ENCODE measurements at places on chromosomes 6 and 20.

- no peak for DNase-seq
These were observed 10.7 kb upstream of the VEGFA start for GRCh38 chr6:43759136-43759906.

- no peak for DNase-seq
These were observed 197.9 kb upstream of the KCNK16 start for GRCh38 chr6:39520411-39520810.

GRCh38 chr20:38402816-38403215 is 32.3 kb downstream of the SNHG17 start:
- DNase-seq: no peak

DNA sequence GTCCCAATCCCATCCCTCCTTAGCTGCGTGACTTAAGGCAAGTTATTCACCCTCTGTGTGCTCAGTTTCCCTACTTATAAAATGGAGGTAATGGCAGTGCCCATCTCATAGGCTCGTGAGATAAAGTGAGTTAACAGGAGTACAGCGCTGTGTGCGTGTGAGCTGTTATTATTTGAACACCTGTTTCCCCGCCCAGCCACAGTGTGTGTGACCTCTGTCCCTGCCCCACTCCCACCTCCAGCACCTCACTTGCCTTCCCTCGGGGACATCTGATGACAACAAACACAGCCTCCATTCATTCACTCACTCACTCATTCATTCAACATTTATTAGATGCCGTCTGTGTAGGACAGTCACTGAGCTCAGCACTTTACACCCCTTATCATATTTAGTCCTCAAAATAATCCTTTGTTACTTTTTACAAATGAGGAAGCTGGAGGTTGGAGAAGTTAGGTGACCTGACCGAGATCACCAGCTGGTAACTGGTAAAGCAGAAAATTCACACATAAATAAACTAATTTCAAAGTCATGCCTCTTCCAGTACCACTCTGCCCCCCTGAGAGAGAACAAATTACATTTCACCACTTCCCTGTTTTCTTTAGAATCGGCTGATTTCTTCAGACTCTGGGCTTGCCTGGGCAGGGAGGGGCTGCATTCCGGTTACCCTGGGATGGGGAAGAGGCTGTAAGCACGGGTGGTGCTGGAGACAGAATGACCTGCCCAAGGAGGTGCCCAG is 58.6 kb downstream of the CPNE5 start:
- no peak for DNase-seq

- peak; percentile 61 for DNase-seq
These were observed 69.6 kb downstream of the SSR1 start for GRCh38 chr6:7243179-7243981.

DNA sequence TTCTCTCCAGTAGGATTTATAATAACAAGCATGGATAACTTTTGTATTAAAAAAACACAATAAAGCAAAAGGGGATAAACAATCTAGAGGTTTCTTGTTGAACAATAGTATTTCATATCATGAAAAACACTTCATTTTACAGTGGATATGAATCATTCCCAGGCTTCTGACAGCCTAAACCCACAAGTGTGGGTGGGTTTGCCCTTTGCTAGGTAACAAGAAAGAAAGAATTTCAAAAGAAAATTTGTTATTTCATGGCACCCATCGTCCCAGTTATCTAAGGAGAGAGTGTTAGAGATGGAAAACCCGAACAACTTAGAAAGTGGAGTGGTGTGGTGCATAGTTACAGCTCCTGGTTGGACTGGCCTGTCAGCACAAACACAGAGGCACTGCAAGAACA is 76.1 kb upstream of the GPR6 start:
- DNase-seq: no peak

DNA sequence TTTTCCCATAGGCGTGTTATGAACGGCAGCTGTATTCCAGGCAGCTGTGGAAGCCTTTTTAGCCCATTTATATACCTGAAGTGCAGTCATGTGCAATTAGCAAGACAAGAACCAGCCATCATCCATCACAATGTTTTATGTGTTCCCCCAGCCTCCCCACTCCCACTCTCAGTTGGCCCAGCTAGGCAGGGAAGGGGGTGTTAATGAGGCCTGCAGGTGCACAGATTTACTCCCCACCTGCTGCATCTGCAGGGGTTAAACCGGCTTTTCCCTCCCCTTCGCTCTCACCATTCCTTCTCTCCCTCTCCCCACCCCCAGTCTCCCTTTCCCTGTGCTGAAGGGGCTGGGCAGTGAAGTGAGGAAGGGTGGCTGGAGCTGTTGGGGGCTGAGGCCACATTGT is 149.8 kb upstream of the AKAP12 start:
- no peak for DNase-seq

GRCh38 chr20:44869471-44869870 is 16.0 kb upstream of the YWHAB start:
- DNase-seq: no peak

- no peak for DNase-seq
These were observed 15.5 kb downstream of the CYP39A1 start for GRCh38 chr6:46637145-46637544.

DNA sequence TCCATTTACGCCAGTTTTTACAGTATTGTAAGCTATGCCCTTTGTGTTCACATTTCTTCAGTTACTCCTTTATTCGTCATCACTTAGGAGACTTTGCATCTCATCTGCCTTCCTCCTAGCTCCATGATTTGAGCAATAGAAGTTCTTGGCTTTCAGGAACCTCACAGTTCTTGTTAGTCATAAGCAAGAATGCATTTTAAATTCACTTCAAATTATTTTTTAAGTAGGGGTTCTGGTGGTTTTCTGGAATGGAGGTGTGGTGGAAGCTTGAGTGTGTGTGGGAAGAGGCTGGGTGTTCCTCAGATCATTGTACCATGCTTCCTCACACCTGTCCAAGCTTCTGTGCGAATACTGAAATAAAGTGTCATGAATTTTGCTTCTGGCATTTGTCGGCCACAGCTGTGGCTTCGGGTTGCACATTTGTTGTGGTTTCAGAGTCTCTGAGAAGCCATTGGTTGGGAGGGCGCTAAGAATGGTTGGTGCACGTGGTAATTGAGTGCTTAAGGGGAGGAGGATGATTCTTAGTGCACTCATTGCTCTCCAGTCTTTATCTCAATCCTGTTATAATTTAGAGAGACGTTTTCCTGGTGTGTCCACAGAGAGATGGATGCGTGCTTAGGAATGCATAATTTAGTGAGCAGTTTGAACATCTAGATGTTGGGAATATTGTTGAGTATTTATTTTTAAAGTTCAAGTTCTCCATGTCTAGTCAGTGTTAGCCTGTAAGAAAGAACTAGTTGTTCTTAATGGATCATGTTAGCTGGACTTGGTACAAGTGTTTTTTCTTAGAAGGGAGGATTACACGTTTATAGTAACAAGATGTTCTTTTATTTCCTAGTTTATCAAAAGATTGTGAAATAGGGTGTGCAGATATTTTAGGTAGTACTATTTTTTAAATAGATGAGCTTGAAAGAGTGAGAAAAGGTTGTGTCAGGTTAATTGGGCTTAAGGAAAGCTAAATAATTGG is 31.9 kb downstream of the FOXO3 start:
- DNase-seq: no peak

- no peak for DNase-seq
These were observed 47.7 kb upstream of the PLN start for GRCh38 chr6:118500130-118501015.

GRCh38 chr6:112927641-112928320 is 580.7 kb downstream of the RFPL4B start:
- DNase-seq: no peak

- DNase-seq: no peak
These were observed 206.1 kb upstream of the CST7 start for GRCh38 chr20:24742989-24743388.

GRCh38 chr20:57627339-57627738 is 7.1 kb upstream of the ZBP1 start:
- DNase-seq: no peak

GRCh38 chr6:21230536-21230935 is 363.0 kb upstream of the SOX4 start:
- DNase-seq: no peak

GRCh38 chr6:3902871-3903648 is 53.9 kb downstream of the FAM50B start:
- no peak for DNase-seq

- DNase-seq: no peak
These were observed 66.2 kb downstream of the ABHD12 start for GRCh38 chr20:25324412-25324811.

- no peak for DNase-seq
These were observed 18.3 kb downstream of the ARHGAP18 start for GRCh38 chr6:129691709-129692108.

DNA sequence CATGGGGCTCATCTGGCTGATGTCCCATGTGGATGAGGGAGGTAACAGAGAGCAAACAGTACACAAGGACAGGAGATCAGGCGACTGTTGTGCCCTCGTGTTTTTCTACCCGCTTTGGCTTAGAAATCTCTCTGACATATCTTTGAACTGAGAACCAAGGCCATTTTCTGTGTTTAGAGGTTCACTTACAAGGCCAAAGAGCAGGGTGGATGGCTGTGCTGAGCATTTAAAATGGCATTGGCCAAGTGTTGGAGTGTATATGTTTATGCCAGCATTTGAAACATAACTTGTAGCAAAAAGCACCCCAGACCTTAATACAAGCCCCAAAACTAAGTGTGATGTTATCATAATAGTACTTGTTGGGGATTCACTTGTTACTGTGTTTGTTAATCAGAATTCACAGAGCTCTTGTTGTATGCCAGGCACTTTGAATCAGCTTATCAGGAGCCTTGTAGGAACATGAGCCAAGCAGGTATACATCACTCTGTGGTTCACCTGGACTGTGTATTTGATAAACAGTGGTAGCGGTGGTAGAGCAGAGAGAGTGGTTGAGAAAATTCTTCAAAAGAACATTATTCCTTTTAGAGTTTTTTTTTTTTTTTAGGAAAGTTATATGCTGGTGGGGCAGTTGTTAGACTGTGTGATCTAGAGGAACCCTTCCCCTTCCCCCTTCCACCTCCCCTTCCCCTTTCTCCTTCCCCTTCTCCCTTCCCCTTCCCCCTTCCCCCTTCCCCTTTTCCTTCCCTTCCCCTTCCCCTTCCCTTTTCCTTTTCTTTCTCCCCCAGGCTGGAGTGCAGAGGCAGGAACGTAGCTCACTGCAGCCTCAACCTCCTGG is 71.3 kb downstream of the ATRN start:
- no peak for DNase-seq

DNA sequence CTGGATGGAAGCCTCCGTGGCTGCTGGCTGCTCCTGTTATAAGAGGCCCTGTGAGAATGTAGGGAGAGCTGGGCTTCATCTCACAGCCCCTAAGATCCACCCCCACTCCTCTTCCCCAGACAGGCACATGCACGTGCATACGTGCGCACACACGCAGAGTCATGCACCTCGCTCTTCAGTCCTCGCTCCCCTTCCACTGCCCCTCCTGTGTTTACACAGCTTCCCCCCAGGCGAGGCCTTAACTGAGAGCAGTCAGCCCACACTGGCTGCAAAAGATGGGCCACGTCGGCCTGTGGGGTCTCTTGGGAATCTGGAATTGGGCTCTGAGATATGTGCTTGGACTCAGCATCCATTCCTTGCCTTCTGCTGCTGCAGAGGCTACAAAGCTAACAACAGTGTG is 35.2 kb upstream of the MLN start:
- no peak for DNase-seq

DNA sequence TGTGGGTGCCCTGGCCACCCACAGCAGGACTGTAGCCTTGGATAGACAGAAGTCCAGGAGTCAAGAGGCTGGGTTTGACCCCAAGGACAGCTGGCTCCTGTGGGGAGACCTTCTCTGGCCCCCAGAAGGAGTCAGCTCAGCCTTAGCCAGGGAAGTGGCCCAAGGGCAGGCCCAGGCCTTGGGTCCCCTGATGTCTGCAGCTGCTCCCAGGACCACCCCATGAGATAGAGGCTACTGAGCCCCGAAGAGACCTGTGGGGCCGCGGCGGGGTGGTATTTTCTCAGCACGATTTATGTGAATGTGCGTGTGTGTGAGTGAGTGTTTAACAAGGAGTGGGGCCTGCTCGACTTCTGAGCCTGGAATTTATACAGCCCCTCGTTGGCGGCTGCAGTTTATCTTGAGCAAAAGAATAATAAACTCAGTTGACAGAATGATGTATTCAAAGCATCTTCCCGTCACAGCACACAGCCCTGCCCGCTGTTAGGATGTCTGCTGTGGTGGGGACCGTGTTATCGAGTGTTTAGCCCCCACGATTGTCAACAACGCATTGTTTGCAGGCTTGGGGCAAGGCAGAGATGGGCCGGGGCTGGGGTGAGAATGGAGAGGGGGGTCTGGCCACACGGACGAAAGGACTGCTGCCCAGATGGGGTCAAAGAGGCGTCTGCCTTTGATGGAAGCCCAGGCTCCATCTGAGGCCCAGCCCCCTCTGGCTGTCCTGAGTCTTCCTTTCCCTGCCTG is 163.3 kb downstream of the VEGFA start:
- DNase-seq: no peak

DNA sequence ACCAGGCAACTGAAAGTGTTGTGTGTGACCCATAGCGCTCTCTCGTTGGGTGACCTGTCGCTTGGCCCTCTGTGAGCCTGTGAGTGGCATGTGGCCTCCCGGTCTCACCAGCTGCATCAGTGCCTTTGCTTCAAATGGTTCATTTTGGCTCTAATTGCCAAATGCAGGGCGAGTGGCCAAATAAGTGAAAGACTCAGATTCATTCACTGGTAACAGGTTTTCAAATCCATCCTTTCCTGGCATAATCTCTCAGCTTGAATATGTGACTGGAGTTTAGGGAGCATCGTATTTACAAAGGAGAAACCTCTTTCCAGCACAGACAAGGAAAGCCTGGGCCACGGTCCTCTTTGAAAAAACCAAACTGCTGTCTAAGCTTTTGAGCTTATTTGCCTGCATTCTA is 321.6 kb upstream of the QKI start:
- peak; percentile 62 for DNase-seq

- no peak for DNase-seq
These were observed 16.5 kb upstream of the TCF15 start for GRCh38 chr20:626579-626978.

- DNase-seq: peak; percentile 74
These were observed 99.1 kb downstream of the HIVEP2 start for GRCh38 chr6:142845624-142846458.

- DNase-seq: no peak
These were observed 376.4 kb downstream of the PREX1 start for GRCh38 chr20:48451401-48451800.

GRCh38 chr20:45963059-45964005 is 8.7 kb downstream of the ZNF335 start:
- DNase-seq: peak; percentile 63

DNA sequence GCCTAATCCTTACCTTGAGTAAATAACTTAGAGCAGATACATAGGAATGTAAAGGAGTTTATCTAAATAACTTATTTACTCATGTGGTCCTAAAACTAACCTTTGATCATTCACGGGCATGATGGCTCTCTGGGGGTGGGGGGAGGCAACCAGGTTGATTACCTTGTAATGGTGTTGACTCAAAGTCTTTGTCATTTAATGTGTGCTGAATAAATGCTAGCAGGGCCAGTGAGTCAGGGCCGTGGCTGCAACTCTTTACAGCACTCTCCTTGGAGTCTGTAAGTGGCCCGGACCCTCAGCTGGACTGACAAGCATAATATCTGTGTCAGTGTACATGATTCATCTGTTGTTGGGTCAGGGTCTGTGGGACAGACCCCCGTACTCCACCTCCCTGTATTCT is 203.0 kb downstream of the EPM2A start:
- DNase-seq: no peak

Measured in cerebellum (tissue), 4 donors.